Gastroesophageal sphincter (tissue), 4 donors: ENCODE measurements at places on chromosomes 12 and 14. TPM values are rescaled to one million over a fixed set of nuclear protein-coding genes. Genes with fewer than 3 reads are reported as not detected.

SLCO1A2 gene
- total RNA-seq = not detected

KANSL2 gene
- total RNA-seq = 39.2 TPM

GOLT1B gene
- total RNA-seq = 16.9 TPM

BDKRB2 gene
- 8.4 TPM for total RNA-seq

RTL1 gene
- total RNA-seq = not detected

ARHGEF40 gene
- 37.6 TPM for total RNA-seq

PGAM5 gene
- total RNA-seq = 24.4 TPM

MORN3 gene
- total RNA-seq = not detected

NXPH4 gene
- total RNA-seq = not detected

GDF3 gene
- total RNA-seq = not detected

TCL1B gene
- total RNA-seq = not detected

RNASE8 gene
- total RNA-seq = not detected

MYO1H gene
- total RNA-seq = not detected

KRT77 gene
- total RNA-seq = not detected

TMEM119 gene
- total RNA-seq = 4.6 TPM

TPH2 gene
- not detected for total RNA-seq

KIF26A gene
- 6.9 TPM for total RNA-seq

ACRBP gene
- total RNA-seq = 2.4 TPM

CCDC59 gene
- total RNA-seq = 66.6 TPM

GRIP1 gene
- 13.5 TPM for total RNA-seq

MIP gene
- total RNA-seq = not detected

EIF2S3B gene
- total RNA-seq = 0.40 TPM

COX8C gene
- not detected for total RNA-seq

IL22 gene
- not detected for total RNA-seq

OVCH1 gene
- 0.57 TPM for total RNA-seq

POTEG gene
- total RNA-seq = not detected

KRT71 gene
- not detected for total RNA-seq

NFATC4 gene
- 63.5 TPM for total RNA-seq

OR4E2 gene
- not detected for total RNA-seq

TEX52 gene
- total RNA-seq = not detected

DLGAP5 gene
- 1.2 TPM for total RNA-seq

PIK3C2G gene
- 0.69 TPM for total RNA-seq

DCAF5 gene
- 31.0 TPM for total RNA-seq

NUDT14 gene
- total RNA-seq = 3.4 TPM

SYT10 gene
- 1.9 TPM for total RNA-seq

SLC2A13 gene
- total RNA-seq = 20.4 TPM

LRP1-AS gene
- not detected for total RNA-seq

LRRK2 gene
- 22.7 TPM for total RNA-seq

SOAT2 gene
- total RNA-seq = not detected

UBE2N gene
- total RNA-seq = 55.1 TPM

HSPA2 gene
- 181 TPM for total RNA-seq

CNTN1 gene
- 103 TPM for total RNA-seq

FAM90A1 gene
- total RNA-seq = not detected

TMEM233 gene
- total RNA-seq = not detected

DDX11 gene
- total RNA-seq = 6.9 TPM

BIN2 gene
- 2.4 TPM for total RNA-seq
